Panc1 (cell line): ENCODE measurements at places on chromosomes 4 and X. TPM values are rescaled to one million over a fixed set of nuclear protein-coding genes. Genes with fewer than 3 reads are reported as not detected.

P2RY4 gene
- total RNA-seq = not detected

- no peaks in the 10 kb centered on the region; the same call in 1 of the 2 replicates for H3K27me3 ChIP-seq
- no peaks in the 10 kb centered on the region for H3K36me3 ChIP-seq
- no peak for DNase-seq
- H3K27ac ChIP-seq = no peak overlapping the region
- H3K4me3 ChIP-seq = no peak overlapping the region
These were observed 56.8 kb downstream of the SMIM20 start for GRCh38 chr4:25970691-25971432.

POU3F4 gene
- not detected for total RNA-seq

- no peaks in the 10 kb centered on the region for H3K36me3 ChIP-seq
- H3K27me3 ChIP-seq = no peaks in the 10 kb centered on the region
- no peaks in the 10 kb centered on the region for H3K4me1 ChIP-seq
- DNase-seq = no peak
- no peak overlapping the region for H3K27ac ChIP-seq
- H3K4me3 ChIP-seq = no peak overlapping the region
These were observed 60.0 kb downstream of the FHDC1 start for GRCh38 chr4:152996111-152996571.

AFM gene
- total RNA-seq = not detected

DNA sequence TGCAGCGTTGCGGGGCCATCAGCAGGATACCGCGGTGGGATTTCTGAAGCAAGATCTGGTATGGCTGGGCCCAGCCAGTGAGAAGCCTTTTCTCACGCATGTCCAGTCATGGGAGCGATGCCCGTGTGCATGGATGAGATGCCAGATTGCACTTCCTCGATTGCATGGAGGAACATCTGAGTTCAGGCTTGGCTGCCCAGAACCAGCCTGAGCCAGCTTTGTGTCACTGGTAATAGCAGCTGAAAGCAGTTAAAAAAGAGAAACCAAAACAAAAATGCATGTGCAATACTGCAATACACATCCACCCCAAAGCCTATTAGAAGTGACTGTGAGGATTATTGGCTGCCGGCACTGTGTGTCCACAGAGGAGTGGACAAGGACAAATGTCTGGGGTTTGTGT lies 59.3 kb downstream of the PSAPL1 start:
- no peaks in the 10 kb centered on the region for H3K4me1 ChIP-seq
- H3K27me3 ChIP-seq = no peaks in the 10 kb centered on the region
- DNase-seq = no peak
- H3K4me3 ChIP-seq = no peak overlapping the region
